ENCODE measurements at places on chromosomes 1 and 21.

GRCh38 chr1:96509951-96510350, 211.6 kb upstream of the PTBP2 start:
- no peak for DNase-seq

DNA sequence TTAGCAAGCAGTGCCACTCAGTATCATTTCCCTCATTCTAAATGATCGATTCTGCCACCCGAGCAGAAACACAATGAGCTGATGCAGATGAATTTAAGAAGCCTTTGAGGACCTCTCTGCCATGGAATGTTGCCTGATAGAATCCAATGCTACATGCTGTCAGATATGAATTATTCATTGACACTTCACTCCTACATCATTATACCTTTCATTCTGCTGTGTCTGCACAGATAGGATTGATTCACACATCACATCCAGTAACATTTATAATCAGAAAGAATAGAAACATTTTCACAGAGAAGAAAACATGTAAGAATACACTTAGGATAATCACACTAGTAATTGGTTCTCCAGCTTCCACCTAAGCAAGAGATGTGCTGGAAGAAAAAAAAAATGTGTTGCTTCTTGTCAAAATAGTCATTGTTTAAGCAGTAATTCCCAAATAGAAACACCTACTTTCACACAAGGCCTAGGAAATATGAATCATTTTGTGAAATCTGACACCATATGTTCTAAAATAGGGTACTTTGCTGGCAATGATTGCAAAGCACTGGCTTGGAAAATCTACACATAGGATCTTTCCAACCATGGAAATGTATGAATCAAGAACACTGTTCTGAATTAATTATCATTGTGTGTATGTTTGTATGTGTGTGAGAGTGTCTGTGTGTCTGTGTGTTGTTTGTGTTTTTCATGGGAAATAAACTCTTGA, 110.1 kb downstream of the GRIK1 start:
- no peak for DNase-seq

DNA sequence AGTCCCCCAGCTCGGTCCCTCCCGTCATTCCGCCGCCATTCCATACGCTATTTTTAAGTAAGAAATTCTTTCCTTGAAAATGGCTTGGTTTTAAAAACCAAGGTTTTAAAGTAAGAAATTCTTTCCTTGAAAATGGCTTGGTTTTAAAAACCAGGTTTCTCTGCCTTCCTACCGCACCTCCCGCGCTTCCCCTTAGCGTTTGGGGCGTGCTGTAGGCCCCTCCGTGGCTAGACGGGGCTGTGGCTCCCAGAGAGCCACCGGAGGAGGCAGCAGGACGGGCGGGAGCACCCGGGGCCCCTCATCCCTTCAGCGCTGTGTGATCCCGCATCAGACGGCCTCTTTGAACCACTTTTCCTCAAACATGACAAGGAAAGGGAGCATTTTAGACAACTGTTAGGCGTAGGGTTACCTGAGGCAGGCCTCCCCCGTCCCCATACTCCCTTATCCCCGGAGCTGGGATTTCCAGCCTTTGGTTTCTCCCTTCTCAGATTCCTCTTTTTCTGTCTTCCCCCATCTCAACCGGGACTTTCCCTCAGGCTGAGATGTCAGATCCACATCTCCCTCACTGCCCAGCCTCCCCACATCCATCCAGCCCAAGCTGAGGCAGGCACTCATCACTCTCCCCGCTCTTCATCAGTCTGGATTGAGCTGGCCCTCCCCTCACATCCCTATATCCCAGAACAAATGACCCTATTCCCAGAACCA, 541 bp upstream of the CD58 start:
- DNase-seq, result no peak

- DNase-seq, result peak; percentile 61
Measured at GRCh38 chr1:244863491-244864252, 671 bp downstream of the HNRNPU start.

- peak; percentile 24 for DNase-seq
Measured at GRCh38 chr1:87684713-87685205, 356.1 kb downstream of the LMO4 start.

DNA sequence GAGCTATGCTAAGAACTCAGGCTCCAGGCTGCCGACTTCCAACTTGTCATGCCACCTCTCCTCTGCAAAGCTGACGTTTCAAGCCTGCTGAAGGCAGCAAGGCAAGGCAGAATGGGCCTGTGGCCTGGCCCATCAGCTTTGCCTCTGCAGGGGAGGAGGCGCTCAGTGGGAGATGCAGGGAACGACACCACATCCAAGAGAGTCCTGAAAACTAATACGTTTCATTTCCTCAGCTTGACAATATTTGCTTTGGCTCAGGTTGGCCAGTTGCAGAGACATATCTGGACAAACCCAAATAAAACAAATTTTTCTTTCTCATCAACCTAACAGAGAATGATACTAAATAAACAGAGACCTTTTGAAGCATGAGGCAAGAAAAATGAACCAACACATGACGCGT, 35.3 kb downstream of the BEND5 start:
- peak; percentile 14 for DNase-seq

DNA sequence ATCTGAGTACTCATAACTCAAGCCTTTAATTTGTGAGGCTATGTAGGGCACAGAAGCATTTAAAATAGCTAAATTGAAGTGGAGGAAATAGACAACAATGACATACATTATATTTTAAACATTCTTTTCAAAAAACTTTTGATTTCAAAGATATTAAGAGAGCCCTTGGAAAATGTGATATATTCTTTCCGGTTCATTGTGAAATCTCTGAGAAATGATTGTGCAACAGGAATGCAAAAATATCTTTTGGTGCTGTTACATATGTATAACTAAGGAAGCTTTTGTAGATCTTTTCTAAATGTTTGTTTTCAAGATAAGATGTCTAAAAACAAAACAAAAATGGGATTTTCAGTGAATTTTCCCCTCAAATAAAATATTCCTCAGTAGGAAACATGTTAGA, 185.2 kb downstream of the LEPR start:
- DNase-seq, result no peak

- no peak for DNase-seq
Measured at GRCh38 chr1:94940738-94941137, 13.8 kb upstream of the CNN3 start.

- DNase-seq, result no peak
Measured at GRCh38 chr1:230102046-230102445, 35.0 kb downstream of the GALNT2 start.

- DNase-seq, result no peak
Measured at GRCh38 chr1:65490231-65491009, 70.0 kb downstream of the LEPR start.

DNA sequence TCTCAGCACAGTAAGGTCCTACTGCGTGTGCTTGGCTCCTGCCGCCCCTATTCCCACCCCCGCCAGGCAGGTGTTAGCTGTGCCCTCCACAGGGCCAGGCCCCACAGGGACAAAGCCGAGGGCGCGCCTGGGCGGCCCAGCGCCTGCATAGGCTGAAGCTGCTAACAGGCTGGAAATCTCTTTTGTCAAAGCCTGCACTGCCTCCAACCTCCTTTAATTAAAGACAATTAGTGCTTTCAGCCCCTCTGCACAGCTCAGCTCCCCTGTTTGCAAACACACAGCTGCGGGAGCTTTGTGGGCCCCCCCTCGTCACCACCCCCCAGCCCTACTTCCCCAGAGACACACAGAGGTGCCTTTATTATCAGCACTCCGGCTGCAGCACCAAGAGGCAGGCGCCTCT, 95.9 kb downstream of the EPHB2 start:
- no peak for DNase-seq

- no peak for DNase-seq
Measured at GRCh38 chr1:153791648-153792253, 16.5 kb downstream of the SLC27A3 start.

GRCh38 chr1:113858982-113859381, 12.5 kb downstream of the PTPN22 start:
- DNase-seq, result no peak

- no peak for DNase-seq
Measured at GRCh38 chr1:40982721-40983120, 3.2 kb downstream of the CTPS1 start.

- no peak for DNase-seq
Measured at GRCh38 chr1:80542231-80542630, 1258.5 kb upstream of the ADGRL2 start.

GRCh38 chr21:31310750-31311149, 33.3 kb downstream of the TIAM1 start:
- DNase-seq, result peak; percentile 32

DNA sequence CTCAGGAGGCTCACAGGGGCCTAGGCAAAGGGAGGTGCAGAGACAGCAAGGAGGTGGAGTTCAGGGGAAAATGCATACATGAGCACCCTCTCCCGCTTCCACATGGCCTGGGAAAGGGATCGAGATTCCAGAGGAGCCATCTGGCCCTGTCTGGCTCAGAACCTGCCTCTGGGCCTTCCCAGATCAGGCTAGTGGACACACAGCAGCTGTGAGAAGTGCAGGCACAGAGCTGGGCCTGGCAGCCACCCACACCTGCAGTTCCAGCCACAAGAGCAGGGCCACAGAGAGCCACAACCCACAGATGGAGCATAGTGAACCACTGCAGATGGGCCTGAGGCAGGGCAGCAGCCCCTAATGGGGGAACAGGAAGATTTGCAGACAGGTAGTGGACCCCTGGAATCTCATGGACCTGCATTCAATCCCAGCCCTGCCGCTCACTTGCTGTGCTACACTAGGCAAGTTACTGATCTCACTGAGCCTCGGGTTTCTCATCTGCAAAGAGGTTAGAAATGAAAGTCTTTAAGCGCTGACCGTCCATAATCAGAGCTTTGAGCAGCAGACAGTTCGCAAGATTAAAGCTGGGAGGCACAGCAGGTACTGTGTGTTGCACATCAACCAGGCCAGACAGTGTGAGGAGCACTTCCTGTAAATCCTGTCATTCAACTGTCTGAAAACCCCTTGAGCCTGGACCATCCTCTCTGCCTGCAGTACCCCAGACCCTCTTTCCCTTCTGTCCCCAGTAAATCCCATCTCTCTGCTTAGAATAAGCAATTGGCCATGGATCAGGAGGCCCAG, 58.0 kb downstream of the MATN1 start:
- DNase-seq, result no peak

- DNase-seq, result no peak
Measured at GRCh38 chr1:13478692-13479091, 35.1 kb downstream of the LRRC38 start.

DNA sequence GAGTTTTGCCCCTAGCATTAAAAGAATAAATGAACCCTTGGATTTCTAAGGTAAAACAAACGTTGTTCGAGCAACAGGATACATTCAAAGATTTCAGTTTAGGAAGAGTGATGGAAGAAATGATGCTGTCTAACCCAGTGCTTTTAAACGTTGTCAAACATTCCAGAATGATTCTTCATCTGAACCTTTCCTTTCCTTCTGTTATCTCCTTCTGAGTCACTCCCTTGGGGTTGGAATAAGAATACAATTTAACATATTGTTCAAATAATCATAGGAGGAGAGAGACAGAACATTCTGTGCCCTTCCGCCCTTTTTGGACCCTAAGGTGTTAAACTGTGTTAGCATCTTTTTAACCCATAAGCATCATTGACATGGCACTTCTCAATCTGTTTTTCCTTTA, 61.1 kb upstream of the RCOR3 start:
- no peak for DNase-seq

DNA sequence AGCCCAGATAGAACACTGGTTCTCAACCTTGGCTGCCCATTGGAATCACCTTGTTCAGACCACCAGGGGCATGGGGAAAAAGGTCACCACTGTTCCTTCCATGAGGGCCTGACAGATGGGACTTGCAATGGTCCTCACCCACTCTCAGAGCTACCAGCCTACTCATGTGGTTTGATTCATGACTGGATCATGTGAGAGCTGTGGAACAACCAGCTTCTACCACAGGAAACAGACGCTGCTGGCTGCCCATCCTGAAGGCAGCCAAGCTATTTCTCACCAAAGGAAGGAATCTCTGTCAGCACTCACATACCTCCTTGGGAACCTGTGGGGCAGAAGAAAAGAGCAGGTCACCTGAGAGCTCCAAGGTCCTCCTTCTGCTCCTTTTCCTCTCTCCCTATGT, 53.6 kb downstream of the CAPN8 start:
- no peak for DNase-seq

DNA sequence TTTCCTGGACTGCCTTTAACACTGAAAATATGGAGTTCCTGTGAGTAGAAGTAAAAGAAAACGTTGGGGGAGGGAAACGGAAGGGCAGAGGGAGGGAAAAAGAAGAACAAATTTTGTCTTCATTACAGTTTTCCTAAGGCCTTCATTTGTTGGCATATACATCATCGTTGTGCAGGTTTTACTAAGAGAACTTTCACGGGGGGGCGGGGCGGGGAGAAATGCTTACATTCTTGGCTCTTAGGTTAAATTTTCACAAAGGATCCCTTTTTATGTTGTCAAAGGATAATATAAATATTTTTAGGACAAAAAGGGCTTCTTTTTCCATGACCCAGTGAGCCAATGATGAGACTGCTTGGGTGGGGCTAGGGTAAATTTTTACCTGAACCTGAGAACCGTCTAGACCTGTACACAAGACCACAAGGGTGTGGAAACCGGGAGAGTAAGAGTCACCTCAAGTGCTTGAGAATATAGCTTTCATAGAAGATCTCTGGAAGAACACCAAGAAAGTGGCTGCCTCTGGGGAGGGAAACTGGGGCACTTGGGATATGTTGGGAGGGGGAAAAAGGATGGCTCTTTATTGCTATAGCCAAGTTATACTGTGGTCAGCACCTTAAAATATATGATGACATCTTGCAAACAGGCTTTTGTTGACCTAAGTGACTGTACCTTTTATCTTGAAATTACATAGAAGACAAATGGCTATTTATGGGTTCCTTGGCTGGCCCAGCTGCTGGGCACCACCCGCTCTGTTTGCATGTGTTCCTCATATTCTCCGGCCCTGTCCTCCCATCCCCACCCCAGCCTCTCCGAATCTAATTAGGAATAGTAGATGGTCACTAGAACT, 2.0 kb upstream of the UTP25 start:
- no peak for DNase-seq

GRCh38 chr1:103230061-103230460, 121.7 kb upstream of the COL11A1 start:
- no peak for DNase-seq

- DNase-seq, result no peak
Measured at GRCh38 chr1:13590486-13590885, 6.9 kb downstream of the PDPN start.

- DNase-seq, result no peak
Measured at GRCh38 chr1:243354511-243355153, 98.8 kb downstream of the SDCCAG8 start.

DNA sequence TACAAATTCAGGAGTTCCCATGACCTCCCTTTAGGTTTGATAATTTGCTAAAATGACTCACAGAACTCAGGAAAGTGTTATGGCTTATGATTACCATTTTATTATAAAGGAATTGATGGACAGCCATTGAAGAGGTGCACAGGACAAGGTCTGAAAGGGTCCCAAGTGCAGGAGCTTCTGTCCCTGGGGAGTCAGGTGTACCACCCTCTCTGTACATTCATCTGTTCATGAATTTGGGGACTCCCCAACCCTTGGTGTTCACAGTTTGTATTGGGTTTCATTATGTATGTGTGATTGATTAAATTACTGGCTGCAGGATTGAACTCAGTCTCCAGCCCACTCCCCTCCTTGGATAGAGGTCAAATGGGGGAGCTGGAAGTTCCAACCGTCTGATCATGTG, 10.8 kb upstream of the IL10RB start:
- DNase-seq, result no peak
